ENCODE measurements at places on chromosomes 6 and 20. TPM values are rescaled to one million over a fixed set of nuclear protein-coding genes. Genes with fewer than 3 reads are reported as not detected.

CRNKL1 gene
- total RNA-seq: 27.2 TPM

TAB2 gene
- 13.5 TPM for total RNA-seq

BNIP5 gene
- not detected for total RNA-seq

GLP1R gene
- not detected for total RNA-seq

TPMT gene
- 9.4 TPM for total RNA-seq

EZR gene
- 85.1 TPM for total RNA-seq

DDRGK1 gene
- total RNA-seq: 37.9 TPM

DEFB112 gene
- not detected for total RNA-seq

SIM1 gene
- under 0.01 TPM for total RNA-seq

TRIM10 gene
- total RNA-seq: not detected

BPIFB1 gene
- total RNA-seq: not detected
